Stimulated activated CD4-positive, alpha-beta T cell treated with anti-CD3 and anti-CD28 coated beads, TNF-alpha, amount 100 ng/mL, for 1 hour (primary cell): ENCODE measurements at places on chromosomes 6 and 20.

DNA sequence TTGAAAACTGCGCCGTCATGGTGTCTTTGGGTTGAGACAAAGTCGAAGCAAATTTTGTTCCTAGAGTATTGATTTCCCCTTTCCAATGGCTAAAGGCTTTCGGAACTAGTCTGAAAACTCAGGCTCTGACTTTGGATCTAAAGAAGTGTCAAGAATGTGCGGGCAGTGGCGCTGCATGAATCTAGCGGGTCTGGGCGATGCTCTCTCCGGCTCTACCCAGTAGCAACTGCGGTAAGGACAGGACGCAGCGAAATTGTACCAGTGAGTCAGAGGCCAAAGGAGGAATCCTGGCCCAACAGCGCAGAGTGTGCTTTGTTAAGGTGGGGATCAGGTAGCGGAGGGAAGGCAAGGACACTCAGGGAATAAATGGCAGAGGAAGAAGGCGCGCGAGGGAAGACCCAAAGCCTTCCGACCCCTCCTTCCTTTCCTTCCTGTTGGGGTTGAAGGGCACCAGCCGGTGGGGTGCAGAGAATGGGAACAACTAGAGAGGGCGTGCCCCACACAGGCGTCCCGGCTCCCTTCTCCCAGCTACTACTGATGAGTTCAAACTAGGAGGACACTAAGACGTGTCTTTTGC lies 32.1 kb downstream of the HLA-F start:
- DNase-seq = no peak

GRCh38 chr6:63023726-63024125 lies 187.5 kb upstream of the FKBP1C start:
- DNase-seq = no peak

DNA sequence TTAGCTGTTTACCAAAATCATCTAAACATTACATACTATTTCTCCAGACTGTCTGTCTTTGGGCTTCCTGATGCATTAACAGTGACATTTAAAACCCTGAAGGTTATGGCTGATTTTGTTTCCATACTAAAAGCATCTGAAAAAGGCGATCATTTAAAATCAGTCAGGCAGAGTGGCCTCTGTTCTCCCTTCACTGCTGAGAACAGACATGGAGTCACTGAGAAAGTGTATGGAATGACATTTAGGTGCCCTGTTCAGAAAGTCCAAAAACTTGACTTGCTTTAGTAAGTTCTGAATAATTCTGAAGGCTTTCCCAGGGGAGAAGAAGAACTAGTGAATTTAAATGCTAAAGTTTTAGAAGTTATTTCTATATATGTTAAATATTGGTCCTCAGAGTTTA lies 83.0 kb downstream of the MAP7 start:
- no peak for DNase-seq

- no peak for DNase-seq
Measured at GRCh38 chr6:10382728-10383330, 32.0 kb downstream of the TFAP2A start.

DNA sequence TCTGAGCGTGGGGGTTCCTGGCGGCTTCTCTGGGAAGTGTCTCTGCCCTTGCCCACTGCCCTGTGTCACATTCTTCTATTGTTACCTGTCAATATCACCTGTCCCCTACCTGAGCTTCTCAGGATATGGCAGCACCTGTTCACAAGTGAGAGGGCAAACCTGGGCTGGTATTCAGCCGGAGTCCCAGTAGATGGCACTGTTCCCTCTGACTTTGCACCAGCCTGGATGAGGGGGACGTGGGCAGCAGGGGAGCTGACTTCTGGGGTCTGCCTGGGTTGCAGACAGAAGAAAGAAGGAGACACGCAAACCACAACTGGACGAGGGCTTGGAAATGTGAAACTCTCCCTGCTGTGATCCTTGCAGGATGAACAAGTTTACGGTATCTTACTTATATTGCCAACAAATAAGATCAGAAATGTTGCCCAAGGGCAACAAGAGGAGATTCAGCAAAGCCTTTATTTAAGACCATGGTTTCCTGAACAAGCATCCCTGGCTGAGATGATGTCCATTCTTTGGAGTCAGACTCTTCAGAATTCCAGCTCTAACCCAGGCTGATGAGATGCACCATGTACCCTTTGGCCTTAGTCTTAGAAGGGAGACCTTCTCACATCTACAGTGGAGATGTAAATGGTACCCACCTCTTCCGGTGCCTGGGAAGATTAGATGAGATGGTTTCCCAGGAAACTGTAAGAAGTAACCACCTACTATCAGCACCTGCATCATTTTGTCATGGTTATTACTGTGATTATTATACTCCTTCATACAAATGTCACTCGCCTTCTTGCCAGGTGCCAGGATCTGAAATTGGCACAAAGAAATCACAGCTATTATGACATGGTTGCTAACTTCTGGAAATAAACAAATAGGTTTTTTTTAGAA lies 400.0 kb upstream of the CDH4 start:
- no peak for DNase-seq

DNA sequence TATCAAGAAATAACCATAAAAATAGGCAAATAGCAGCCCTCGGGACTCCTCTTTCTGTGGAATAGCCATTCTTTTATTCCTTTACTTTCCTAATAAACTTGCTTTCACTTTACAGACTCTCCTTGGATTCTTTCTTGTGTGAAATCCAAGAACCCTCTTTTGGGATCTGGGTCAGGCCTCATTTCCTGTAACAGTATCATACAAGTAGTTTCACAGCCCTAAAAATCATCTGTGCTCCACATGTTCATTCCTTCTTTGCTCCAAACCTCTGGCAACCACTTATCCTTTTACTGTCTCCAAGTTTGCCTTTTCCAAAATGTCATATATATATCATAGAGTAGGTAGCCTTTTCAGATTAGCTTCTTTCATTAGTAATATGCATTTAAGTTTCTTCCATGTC lies 13.5 kb upstream of the NT5E start:
- DNase-seq = no peak

DNA sequence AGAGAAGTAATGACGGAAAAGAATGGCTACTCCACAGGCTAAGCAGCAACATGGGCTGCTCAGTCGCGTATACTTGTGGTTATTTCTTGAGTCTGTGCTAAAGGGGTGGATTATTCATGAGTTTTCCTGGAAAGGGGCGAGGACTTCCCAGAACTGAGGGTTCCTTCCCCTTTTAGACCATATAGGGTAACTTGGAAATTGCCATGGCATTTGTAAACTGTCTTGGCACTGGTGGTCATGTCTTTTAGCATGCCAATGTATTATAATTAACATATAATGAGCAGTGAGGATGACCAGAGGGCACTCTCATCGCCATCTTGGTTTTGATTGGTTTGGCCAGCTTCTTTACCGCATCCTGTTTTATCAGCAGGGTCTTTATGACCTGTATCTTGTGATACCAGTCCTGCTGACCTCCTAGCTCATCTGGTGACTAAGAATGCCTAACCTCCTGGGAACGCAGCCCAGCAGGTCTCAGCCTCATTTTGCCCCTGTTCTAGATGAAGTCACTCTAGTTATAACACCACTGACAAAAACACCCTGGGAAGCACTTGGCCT lies 11.4 kb downstream of the LBP start:
- no peak for DNase-seq

GRCh38 chr6:135183002-135183531 lies 2.0 kb downstream of the MYB start:
- DNase-seq = no peak

DNA sequence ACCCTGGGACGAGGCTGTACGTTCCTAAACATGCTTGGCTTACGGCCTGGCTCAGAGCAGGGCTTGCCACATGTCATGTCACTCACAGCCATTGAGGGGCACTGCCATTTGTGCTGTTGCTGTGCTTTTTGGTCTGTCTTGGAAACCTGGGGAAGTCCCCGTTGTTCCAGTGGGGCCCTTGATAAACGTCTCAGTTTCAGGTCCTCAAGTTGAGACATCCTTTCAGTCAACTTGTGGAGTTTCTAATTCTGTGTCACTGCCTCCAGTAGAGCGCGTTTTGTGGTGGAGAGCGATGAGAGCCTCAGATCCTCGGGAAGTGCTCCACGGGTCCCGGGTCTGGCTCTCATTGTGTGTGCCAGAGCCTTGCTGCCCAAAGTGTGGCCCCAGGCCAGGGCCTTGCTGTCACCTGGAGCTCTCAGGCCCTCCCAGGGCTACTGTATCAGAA lies 43.0 kb upstream of the CCR6 start:
- no peak for DNase-seq

- no peak for DNase-seq
Measured at GRCh38 chr6:170248111-170248805, 42.6 kb downstream of the DLL1 start.

DNA sequence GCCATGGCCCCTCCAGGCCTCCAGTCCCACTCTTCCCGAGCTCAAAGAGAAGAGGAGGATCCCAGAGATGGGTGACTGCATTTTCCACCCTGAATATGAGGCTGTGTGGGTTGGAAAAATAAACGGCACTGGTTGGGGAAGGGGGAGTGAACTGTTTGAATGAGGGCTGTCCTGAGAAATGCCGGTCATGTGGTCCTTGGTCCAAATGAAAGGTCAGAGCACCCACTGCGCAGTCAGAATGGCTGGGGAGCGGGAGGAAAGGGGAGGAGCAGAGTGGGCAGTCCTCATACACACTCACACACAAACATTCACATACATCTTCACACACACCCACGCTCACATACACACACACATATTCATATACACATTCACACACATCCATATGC lies 83.1 kb downstream of the MRPL14 start:
- no peak for DNase-seq

GRCh38 chr20:48451401-48451800 lies 376.4 kb downstream of the PREX1 start:
- DNase-seq = no peak

GRCh38 chr6:48388044-48388443 lies 277.0 kb upstream of the PTCHD4 start:
- DNase-seq = no peak

DNA sequence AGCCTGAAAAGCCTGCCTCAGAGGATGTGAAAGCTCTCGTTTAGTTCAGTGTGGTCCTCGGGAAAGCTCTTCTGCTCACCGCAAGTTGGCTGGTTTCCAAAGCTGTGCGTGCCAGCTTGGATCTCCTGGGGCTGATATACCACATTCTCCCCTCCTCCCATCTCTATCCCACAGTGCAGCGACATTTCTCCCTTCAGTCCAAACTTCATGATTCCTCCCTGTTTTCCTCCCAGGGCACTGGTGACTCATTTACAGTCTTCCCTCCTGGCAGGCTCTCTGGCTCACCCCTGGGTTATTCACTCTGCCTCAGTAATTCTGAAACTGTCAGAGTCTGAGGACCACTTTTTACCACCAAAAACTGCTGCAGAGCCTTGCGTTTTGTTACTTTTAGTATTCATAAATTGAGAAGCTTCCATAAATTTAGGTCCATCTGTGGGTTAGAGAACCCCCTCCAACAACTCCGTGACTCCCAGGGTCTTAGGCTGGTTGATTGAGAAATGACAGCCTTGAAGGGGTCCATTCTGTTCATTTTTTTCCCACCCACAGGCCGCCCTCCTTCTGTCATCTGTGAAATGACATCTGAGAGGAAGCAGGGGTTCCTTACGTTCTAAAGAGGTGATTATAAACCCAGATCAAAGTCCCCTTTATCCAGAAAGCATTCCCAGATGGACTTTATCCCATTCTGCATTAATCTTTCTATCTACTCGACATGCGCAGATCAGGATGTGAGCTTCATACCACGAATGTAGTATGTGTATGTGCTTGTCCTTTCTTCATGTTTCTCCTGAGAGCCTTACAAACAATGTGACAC lies 6.1 kb downstream of the TRIM10 start:
- no peak for DNase-seq

DNA sequence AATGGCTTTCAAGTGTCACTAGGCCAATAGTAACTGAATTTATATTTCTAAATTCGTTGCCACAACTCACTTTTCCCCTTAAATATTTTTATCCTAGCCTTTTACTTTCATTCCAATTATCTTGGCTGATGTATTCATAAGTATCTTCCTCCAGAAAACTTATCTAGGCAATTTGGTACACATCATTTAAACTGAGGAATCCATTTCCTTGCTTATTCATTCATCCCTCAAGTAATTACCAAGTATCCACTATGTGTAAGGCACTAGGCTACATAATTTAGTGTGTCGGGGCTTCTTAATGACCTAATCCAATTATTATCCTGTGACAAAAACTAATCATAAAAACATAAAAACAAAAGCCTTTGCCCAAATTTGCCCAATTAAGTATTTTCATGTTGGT lies 258.3 kb upstream of the TCF21 start:
- no peak for DNase-seq

GRCh38 chr6:11055127-11055627 lies 11.1 kb upstream of the ELOVL2 start:
- no peak for DNase-seq

- DNase-seq = no peak
Measured at GRCh38 chr6:17877196-17877894, 110.1 kb downstream of the KIF13A start.

DNA sequence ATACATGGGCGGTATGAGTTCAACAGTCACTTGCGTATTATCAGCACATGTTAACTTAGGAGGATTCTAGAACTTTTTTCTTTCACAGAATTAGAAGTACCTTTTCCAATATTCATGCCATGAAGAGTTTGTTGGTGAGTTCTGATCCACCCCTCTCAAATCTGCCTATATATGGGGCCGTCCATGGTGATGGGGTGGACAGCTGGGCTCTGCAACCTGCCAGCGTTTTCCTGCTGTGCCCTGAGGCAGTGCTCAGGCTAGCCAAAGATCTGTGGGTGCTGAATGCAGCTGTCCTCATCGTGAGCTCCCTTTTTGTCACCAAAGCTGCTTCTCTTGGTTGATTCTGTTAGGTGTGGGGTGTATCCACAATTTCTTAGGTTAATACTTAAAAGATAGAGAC lies 88.7 kb downstream of the THBS2 start:
- DNase-seq = no peak

GRCh38 chr6:28343898-28344677 lies 5.7 kb upstream of the ZKSCAN3 start:
- DNase-seq = no peak

- DNase-seq = no peak
Measured at GRCh38 chr6:92050216-92050615, 1369.1 kb downstream of the EPHA7 start.

DNA sequence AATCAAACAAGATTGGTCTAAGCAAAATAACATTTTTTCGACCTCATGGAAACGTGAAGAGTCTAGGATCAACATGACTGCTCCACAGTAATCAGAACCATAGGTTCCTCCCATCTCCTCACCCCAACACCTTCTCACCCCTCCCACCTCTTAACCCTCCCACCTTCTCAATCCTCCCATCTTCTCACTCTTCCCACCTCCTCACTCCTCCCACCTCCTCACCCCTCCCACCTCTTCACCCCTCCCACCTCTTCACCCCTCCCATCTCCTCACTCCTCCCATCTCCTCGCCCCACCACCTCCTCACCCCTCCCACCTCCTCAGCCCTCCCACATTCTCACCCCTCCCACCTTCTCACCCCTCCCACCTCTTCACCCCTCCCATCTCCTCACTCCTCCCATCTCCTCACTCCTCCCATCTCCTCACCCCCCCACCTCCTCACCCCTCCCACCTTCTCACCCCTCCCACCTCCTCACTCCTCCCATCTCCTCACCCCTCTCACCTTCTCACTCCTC lies 567.4 kb downstream of the C6orf118 start:
- no peak for DNase-seq

DNA sequence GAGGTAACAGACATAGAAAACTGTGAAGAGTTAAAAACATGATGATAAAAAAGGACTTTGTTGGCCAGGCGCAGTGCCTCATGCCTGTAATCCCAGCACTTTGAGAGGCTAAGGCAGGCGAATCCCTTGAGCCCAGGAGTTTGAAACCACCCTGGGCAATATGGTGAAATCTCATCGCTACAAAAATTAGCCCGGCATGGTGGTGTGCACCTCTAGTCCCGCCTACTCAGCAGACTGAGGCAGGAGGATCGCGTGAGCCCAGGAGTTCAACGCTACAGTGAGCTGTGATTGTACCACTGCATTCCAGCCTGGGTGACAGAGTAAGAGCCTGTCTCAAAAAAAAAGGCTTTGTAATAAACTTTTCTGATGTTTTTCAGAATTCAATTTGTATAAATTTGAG lies 60.1 kb downstream of the GFOD1 start:
- DNase-seq = no peak
